Head of caudate nucleus (tissue), 42 donors: ENCODE measurements at places on chromosomes 2 and 18.

GRCh38 chr2:196586511-196586991, 53.0 kb upstream of the CCDC150 start:
- peak; percentile 51 for DNase-seq

GRCh38 chr2:172242961-172243360, 140.3 kb upstream of the DLX2 start:
- no peak for DNase-seq

DNA sequence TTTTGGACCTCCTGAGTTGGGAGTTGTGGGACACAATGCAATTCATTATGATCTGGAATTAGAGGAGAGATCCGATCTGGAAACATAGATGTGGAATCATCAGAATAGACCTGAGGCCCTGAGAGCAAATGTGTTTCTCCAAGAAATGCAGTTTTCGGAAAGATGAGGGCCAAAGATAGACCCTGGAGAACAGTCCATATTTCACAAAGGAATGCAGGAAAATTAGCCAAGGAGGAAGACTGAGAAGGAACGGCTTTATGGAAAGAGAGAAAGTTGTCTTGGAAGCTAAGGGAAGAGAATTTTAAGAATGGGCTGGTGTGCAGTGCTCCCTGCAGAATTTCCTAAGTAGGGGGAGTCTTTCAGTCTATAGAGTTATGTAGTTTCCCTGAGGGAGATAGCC, 11.1 kb upstream of the ZNF532 start:
- no peak for DNase-seq

DNA sequence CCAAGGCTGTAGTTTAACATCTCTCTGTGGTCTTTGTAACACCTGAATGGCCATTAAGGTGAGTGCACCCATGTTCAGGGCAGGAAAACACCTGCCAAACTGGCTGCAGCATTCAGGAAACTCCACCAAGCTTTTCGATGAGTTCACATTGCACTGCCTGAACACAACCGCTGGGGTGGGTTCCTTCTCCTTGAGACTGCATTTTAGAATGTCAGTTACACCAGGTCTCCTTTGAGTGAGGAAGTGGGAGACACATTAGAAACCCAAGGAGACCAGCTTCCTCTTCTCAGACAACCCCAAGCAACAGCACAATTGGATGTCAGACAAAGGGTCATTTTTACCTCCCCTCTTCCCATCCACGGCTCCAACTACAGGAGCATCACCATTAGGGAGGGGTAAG, 35.2 kb downstream of the CYRIA start:
- DNase-seq, result no peak
